ENCODE measurements at places on chromosomes 1 and 21.

- no peak for DNase-seq
Observed at GRCh38 chr1:107010582-107010981, 45.9 kb upstream of the PRMT6 start.

GRCh38 chr1:208036106-208036808 is 125.3 kb upstream of the CD34 start:
- no peak for DNase-seq

- no peak for DNase-seq
Observed at GRCh38 chr1:29541631-29542030, 305.3 kb downstream of the PTPRU start.

DNA sequence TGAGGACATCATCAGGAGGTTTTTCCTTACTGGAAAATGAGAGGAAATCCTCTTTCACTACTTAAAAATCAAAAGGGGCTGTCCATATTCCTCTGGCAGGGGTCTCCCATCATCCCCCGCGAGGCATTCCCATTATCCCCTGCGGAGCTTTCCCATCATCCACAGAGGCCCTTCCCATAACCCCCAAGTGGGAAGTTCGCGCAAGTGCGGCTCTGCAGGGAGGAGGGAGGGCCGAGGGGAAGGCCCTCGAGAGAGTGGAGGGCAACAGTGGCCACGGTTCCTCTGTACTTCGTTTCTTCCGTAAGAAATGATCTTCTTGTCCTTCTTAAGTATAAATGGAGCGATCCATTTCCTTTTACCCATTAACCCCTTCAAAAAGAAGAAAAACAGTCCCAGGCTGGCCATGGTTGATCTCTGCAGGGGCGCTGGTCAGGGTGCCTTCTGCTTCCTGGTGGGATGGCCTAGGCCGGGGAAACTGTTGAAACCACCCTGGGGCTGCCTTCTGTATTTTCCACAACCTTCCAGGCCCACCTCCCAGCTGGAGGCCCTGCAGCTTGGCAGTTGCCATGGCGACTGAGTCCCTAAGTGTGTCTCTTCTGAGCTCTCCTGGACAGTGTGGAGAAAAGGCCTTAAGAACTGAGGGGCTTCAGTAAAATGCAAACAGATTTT is 3.6 kb upstream of the RSPH1 start:
- DNase-seq = no peak

GRCh38 chr1:206705191-206705590 is 20.5 kb downstream of the MAPKAPK2 start:
- no peak for DNase-seq

DNA sequence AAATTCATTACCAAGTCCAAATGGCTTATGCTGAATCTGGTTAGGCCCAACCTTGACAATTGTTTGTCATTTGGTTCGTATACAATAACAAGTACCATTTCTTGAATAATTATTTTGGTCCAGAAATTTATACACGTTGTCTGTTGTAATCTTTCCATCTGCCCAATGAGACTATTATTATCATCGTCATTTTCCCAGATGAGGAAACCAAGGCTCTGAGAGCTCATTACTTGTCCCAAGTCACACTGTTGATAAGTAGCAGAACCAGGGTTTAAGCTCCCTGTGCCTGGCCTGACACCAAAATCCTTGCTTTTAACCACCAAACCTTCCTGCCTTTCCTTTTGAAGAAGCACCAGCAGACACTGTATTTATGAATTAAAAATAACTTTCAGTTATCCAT is 81.3 kb downstream of the RGS2 start:
- no peak for DNase-seq

GRCh38 chr1:51329443-51330325 is 678 bp downstream of the TTC39A start:
- no peak for DNase-seq

DNA sequence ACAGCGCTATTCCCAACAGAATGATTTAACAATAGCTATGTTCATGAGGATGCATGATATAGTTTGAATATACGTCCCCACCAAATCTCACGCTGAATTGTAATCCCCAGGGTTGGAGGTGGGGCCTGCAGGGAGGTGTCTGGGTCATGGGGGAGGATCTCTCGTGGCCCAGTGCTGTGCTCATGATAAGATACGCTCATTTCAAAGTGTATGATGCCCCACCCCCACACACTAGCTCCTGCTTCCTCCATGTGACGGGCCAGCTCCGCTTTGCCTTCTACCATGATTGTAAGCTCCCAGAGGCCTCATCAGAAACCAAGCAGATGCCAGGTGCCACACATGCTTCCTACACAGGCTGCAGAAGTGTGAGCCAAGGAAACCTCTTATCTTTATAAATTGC is 93.6 kb downstream of the SMYD3 start:
- DNase-seq = no peak

GRCh38 chr1:71770121-71770520 is 512.2 kb downstream of the NEGR1 start:
- DNase-seq = no peak

All from GM19239 (cell line).